ENCODE measurements at places on chromosomes 5 and 9.

DNA sequence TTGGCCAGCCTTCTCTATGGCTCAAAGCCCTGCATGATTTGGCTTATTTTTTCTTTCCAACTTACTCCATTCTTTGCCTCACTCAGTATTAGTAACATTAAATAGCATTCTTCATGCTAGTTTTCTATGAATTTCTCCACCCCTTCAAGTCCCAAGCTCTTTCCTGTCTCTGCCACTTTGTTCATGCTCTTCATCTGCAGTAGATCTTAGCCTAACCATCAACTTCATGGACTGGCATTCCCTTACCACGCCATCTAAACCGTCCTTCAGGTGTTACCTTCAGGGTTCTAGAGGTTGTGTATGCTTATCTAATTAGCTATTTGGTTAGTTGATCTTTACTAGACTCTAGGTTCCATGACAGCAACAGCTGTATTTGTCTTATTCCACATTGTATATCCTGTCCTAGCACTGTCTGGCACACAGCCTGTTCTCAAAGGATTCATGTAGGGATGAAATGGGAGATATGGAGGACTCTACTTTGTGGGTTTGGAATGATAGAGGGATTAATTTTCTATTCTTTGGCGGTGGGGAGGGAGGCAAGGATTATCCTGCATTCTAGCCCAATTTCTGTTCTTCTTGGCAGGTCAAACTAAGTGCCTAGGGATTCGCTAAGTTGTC, 26.4 kb downstream of the TMEM167A start:
- no peak for DNase-seq

DNA sequence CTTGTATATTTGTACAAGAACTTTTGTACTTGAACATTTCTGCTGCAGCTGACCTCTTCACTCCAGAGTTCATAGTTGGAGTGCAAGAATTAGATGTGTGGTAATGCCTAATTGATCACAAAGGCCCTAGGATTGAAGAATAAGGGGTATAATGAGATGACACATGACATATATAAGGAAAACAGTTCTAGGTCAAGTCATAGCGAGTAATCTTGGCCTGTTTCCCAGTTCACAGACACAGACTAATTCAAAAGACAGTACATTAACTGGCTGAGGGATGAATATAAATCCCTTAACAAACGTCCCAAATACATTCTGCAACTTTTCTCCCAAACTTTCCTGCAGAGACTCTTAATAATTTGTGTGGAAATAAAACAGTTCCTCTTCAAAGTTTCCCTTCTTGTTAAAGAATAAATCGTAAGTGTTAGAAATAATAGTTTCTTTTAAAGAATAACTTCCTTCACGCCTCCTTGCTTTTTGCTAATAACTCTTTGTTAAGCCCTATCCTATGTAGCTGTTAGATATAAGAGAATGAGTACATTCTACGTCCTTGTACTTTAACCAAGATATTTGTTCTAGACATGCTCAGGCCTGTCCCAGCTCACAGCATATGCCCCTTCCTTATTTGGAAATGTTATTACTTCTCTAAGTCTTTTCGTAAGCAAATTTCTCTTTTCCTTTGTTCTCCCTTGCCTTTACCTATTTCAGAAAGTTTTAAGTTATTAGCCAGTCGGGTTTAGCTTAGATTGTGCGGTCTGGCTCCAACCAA, 556.4 kb upstream of the CTNND2 start:
- no peak for DNase-seq

DNA sequence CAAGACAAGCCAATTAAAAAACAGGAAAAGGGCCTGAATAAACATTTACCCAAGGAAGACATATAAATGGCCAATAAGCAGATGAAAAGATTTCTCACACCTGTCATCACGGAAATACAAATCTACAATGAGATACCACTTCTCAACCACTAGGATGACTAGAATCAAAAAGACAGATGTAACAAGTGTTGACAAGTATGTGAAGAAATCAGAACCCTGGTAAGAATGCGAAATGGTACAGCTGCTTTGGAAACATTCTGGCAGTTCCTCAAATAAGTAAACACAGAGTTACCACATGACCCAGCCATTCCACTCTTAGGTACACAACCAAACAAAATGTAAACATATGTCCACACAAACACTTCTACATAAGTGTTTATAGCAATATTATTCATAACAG, 32.5 kb downstream of the LEAP2 start:
- no peak for DNase-seq

DNA sequence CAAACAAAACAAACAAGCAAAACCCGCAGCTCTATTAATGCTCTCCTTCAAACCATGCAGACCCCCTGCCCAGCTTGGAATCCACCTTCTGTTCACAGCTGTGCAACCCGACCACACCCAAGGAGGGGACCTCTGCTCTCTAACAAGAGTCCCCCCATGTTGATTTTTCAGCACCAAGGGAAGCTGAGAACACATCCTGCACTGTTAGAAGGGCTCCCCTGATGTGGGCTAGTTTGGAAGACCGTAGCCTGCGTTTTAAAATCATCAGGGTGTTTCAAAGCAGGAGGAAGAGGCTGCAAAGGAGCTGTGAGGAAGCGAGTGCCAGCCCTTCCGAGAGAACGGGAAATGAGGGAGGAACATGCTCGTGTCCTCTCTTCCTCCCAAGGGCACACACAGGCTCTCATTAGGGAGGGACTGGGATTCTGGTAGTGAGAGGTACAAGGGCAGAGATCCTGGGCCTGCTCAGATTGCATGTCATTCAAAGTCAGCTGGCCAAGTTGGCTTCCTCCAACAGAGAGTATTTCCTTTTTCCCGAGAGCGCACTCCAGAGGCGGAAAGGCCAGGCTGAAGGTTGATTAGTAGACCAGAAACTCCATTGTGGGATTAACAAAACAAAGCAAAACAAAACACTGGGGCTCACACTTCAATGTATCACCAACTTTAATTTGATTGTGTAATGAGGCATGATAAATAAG, 185.9 kb downstream of the SEMA6A start:
- DNase-seq = no peak

DNA sequence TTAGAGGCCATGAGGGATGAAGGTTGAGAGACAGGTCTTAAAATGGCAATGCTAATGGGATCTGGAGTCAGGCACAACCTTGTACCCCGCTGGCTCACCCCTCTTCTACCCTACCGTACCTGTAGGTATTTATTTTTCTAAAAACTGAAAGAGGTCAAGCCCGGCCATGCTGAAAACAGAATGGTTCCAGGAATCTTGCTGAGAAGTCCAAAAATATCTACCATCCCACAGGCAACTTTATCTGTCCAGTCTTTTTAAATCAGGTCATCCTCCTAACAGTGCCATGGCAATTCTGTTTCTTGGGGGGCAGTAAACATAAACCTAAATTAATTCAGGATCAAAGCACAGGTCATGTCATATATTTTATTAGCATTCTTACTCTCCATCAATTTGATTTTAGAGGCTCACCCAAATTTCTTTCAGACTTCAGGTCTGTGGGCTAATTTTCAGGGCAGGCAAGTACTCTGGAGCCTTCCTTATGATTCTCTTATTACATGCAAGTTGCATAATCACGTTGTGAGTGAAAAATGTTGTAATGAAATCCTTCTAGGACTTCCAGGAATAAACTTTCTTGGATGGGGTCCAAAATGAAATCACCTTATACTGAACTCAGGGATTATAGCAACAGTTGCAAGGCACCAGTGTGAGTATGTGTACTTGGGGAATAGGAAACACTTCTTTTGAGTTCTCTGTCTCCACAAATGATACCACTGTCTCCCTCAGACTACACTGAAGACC, 102.7 kb upstream of the NREP start:
- no peak for DNase-seq

GRCh38 chr9:14362175-14362574, 48.2 kb upstream of the NFIB start:
- DNase-seq = no peak

DNA sequence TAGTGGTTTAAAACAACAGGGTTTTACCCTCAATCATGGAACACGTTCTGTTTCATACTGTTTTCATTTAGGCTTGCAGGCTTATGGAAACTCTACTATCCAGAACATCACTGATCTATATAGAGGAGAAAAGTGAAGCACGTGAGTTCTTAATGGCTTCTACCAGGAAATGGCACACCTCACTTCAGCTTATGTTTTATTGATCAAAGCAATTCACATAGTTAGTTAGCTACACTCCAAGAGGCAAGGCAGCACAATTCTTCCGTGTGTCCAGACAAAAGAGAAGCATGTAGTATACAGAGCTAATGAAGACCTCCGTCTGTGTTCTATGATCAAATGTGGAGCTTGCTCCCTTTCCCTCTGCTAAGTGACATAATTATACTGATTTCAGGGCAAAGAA, 353.3 kb upstream of the CD180 start:
- no peak for DNase-seq

GRCh38 chr5:1513326-1514026, 10.3 kb downstream of the LPCAT1 start:
- DNase-seq = no peak

GRCh38 chr5:72093217-72093616, 14.1 kb upstream of the MAP1B start:
- no peak for DNase-seq

- DNase-seq = no peak
Observed at GRCh38 chr5:86679949-86680348, 62.2 kb downstream of the COX7C start.

GRCh38 chr5:59768152-59769040, 125.1 kb downstream of the PDE4D start:
- DNase-seq = peak; percentile 2

GRCh38 chr9:27864644-27865438, 291.6 kb upstream of the C9orf72 start:
- no peak for DNase-seq

DNA sequence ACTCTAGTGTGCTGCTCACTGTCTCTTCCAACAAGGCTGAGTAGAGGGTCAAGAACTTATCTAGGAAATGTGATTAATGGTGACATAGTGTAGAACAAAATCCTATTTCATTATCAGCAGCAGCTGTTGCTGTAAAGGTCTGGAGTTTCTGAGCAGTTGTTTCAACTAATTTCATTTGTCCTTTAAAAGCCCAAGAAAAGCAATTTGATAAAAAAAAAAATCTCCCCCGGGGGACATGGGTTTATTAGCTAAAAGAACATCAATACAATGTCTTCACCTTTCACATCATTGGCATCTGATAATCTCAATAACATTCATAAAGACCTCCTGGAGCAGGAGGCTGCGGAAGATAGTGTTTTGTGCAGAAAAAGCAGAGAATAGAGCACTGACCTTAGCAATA, 468.1 kb downstream of the KCTD16 start:
- DNase-seq = no peak

GRCh38 chr5:171152382-171152781, 156.7 kb upstream of the TLX3 start:
- no peak for DNase-seq

DNA sequence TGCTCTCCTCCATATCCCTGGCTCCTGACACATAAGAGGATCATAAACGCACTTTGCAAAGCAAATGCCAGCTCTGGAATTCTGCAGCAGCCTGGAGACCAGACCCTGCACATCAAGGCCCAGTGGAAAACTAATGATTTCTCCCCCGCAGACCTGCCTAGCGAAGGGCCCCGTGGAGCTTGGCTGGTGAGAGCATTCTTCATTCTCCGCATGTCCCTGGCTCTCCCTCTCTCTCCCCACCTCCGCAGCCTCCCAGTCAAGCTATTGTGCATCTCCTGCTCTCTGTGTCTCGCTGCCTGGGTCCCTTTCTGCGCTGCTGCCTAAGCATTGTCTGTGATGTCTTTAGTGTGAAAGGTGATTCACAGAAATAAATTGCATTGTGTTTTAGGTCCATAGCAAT, 46.7 kb downstream of the GRIA1 start:
- DNase-seq = no peak

DNA sequence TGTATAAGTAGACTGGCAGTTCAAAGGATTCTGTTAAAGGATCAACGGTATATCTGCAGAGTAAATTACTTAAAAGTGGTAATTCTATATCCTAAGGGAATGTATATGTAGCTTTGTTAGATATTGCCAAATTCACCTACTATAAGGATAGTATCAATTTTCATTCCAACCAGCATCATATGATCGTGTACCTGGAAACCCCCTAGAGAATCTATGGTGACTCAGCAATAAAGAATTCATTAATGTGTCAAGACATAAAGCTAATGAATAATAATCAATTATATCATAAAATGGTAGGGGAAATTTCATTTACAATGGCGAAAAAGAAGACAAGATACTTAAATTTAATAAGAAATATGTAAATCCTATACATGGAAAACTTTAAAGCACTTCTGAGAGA, 234.1 kb upstream of the ACTBL2 start:
- no peak for DNase-seq

GRCh38 chr9:72839085-72839484, 113.8 kb downstream of the ALDH1A1 start:
- DNase-seq = no peak

- no peak for DNase-seq
Observed at GRCh38 chr5:15627647-15628046, 127.7 kb downstream of the FBXL7 start.

- DNase-seq = no peak
Observed at GRCh38 chr9:129406278-129407225, 214.3 kb downstream of the C9orf50 start.

GRCh38 chr5:93320920-93321445, 260.0 kb downstream of the NR2F1-AS1 start:
- DNase-seq = no peak

GRCh38 chr5:123844873-123845272, 332.9 kb downstream of the CSNK1G3 start:
- no peak for DNase-seq

DNA sequence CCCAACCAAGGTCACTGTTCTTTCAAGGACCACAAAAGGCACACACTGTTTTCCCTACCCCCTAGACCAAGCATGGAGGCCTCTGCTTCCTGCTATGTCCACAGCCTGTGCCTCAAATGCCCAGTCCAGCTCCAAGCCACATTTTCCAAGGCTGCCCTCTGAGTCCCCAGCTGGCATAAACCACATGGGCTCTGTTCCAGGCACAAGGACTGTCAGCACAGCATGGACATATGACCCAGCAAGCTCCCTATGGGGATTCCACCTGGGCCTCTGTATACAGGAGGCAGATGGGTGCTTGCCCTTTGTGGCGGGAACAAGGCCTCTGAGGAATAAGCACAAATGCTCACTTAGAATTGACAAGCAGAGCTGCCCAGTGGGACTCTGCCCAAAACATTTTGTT, 115.2 kb downstream of the SPOCK1 start:
- no peak for DNase-seq

DNA sequence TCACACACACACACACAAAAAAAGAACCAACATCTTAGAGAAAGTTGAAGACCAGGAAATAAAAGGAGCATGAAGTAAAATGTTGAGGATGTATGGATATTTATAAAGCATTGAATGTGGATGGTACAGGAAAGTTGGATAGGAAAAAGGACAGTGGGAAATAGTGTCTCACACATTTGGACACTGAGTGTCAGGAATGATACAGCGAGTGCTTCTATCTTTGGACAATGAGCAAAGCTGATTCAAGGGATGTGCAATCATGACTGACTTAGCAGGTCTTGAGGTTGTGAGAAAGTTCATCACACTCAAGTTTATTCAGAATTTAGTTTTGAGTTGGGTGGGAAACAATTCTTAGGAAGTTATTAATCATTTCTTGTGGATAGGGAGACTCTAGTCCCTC, 50.1 kb upstream of the SRP19 start:
- DNase-seq = no peak

Data from stimulated activated CD4-positive, alpha-beta T cell treated with anti-CD3 and anti-CD28 coated beads, Interleukin-1b, Interleukin-23, amount 100 ng/mL, for 1 hour (primary cell).